ENCODE measurements at places on chromosomes 13 and 19. TPM values are rescaled to one million over a fixed set of nuclear protein-coding genes. Genes with fewer than 3 reads are reported as not detected.

GRCh38 chr19:38741670-38742069, 2.6 kb downstream of the CAPN12 start:
- no peak for DNase-seq

DNA sequence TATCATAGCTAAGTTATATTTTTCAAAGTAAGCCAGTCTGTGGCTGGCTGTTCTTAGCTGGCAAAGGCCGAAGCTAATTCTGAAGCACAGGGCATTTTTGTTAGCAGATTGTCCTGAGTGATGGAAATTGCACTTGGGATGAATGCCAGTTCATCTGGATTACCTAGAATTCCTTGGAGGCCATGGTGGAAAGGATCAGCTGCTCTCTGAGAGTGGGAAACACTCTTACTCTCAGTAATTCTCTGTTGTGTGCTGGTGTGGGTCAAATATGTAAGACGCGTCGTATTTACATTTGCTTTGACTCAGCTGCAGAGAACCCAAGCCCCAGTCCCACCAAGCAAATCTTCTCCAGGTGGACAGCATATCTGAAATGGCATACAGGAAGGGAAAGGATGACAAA, 60.7 kb upstream of the C1QTNF9B start:
- DNase-seq = no peak

DNA sequence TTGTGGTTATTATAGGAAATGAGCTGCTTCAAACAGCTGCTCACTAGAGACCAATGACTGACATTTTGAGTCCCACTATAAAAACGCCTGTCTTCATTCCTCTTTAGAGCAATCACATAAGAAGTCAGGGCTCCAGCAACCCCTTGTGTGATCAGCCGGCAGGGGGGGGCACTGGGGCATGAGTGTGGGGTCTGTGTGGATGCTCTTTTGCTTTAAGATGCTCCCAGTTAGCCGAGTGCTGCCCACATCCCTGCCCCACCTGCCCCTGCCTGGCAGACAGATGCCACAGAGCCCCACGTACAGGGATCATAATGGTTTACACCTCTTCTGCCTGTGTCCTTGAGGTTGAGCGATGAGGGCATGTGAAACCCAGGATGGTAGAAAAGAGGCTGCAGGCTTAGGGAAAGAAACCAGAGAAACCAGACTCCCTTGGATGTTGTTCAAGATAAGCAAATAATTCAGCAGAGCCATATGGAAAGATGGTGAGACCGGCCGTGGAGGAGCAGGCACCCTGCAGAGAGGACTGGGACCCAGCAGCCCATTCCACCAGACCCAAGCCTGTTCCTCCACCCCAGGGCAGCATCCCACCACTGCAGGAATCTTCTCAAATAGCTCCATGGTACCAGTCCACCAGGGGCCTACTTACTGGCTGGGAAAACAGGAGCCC, 55.4 kb downstream of the CHST8 start:
- no peak for DNase-seq

- DNase-seq = no peak
These were observed 39.7 kb downstream of the THSD1 start for GRCh38 chr13:52366291-52366690.

- DNase-seq = no peak
These were observed 55.1 kb downstream of the SLAIN1 start for GRCh38 chr13:77752512-77753069.

DNA sequence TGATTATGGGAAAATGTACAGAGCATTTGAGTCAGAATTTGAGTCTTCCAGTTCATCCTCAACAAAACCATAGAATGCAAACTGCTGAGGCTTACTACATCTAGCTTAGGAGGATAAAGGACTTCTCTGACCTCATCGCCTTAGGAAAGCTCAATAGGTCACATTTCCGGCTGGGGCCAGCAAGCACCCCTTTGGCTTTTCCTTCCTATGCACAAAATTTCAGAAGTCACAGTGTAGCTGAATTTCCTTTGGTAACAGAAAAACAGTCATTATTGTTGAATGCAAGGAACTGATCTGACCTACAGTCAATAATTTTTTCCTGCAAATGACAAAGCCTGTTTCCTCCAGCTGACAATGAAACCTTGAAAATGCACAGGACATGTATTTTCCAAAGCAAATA, 32.8 kb upstream of the LRCH1 start:
- no peak for DNase-seq

- DNase-seq = no peak
These were observed 47.7 kb upstream of the RGCC start for GRCh38 chr13:41409611-41410010.

- no peak for DNase-seq
These were observed 297.7 kb downstream of the UQCRFS1 start for GRCh38 chr19:28915202-28915601.

GRCh38 chr13:44974056-44974793, 15.0 kb downstream of the NUFIP1 start:
- DNase-seq = no peak

- DNase-seq = no peak
These were observed 7.3 kb upstream of the KCTD15 start for GRCh38 chr19:33789344-33789743.

DNA sequence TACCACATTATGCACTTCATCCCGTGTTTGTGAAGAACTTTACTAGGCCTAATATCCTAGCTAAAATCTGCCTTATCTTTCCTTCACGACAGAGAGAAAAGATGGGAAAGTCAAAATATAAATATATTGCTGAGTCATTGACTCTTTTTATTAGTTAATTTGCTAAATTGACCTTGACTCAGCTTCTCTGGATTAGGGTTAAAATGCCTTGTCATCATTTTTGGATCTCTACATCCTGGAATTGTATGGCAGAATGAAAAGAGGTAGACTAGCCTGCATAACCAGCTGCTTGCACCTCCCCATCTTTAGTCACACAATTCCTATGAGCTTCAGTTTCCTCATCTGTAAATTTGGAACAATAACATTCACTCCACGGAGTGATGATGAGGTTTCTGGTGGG, 280.3 kb downstream of the DCT start:
- DNase-seq = no peak

DNA sequence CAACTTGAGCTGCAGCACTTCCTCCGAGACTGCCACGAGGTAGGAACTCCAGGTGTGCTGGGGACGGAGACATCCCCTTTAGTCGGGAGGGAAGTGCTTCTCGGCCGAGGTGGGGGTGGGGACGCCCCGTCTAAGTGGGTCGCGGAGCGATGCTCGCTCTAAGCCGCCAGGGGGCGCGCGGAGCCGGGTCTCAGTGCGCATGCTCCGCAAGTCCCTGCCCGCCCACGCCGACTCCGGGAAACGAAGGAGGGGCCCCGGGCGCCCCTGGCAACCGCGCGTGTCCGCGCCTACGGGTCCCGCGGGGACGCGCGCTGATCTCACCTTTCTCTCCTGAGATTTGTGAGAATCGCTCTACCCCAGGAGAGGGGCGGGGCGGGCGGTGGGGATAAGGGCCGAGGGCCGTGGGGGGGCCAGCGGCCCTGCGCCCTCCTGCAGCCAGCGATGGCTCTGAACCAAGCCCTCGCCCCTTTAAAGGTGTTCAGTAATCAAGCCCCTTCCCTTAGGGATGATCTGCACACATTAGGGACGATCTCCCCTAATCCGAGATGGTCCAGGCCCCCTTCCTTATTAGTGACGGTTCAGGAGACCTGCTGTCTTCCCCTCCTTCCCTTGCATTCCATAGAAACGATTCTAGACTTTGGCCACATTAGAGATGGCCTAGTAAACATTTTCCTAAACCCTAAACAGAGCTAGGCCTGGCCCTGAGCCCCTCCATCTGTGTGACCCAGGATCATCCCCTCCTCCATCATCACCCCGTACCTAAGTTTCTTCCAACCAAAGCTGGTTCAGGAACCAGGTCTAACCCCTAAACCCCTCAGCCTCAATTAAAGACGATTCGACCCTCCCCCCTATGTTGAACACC, 47.3 kb upstream of the SHKBP1 start:
- DNase-seq = peak; percentile 86

GRCh38 chr13:75803164-75803611, 167.1 kb downstream of the LMO7 start:
- DNase-seq = peak; percentile 9

DNA sequence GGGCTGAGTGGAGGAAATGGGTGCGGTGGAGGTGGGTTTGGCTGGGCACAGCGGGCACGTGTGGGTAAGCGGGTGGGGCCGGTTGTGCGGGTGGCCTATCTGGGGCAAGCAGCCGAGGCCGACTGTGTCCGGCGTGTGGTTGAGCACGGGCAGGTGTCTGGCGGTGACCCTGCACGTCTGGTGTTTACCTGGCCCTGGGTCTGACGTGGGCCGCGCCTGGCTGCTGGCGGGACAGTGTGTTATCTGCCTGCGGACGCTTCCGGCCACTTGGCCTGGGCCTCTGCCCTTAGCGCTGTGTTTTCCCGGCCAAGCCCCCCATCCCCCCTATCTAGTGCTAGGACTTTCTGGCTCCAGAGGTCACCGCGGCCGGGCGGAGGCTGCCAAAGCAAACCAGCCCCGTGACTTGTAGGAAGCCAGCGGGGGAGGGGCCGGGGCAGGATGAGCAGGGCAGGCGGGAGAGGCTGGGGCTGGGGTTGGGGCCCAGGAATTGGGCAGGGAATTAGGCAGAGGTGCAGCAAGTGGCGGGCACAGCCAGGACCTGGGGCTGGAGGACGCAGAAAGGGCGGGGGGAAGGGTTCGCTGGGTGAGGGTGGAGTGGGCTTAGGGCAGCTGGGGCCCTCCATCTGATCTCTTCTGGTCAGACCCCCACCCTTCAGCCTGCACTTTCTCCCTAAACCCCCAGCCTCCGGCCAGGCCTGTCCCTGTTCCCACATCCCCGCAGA, 534 bp upstream of the HPN start:
- DNase-seq = peak; percentile 86

GRCh38 chr13:71913717-71914116, 46.7 kb upstream of the DACH1 start:
- no peak for DNase-seq

DNA sequence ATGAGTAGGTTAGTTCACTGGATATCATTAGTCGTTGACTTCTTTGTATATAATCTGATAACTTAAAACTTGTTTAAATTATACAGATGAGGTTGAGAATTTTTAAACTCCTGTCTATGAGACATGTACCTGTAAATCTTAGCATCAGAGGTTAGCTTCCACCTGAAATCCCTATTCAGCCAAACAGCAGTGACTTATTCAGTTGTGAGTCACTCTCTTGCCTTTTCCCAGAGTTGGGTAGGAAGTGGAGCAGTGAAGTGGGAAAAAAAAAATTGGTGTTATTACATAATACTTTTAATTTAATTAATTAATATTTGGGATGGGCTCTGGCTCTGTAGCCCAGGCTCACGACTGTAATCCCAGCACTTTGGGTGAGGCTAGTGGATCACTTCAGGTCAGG, 32.9 kb downstream of the ZNF701 start:
- no peak for DNase-seq

DNA sequence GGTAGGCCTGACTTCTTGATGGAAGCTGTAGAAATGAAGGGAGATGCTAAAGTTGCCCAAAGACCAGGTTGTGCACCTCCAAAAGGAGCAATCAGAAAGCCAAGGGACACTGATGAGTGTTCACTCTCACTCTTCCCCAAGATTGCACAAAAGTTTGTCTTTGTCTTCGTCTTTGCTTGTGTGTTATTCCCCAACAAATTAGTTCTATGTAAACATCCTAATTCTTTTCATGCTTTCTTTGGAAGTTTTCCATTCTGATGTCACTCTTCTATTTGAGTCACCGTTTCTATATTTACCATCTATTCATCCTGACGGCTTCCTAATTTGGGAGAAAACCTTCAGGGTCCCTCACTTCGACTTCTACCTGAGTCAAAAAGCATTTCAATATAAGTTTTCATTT, 3.7 kb upstream of the TMEM272 start:
- DNase-seq = no peak

- no peak for DNase-seq
These were observed 489.1 kb downstream of the MYO16 start for GRCh38 chr13:109118521-109118920.

GRCh38 chr19:7874076-7874896, at the start of gene PRR36:
PRR36 (minus strand) TSS chr19:7874390; CDS start chr19:7873689, 701 bp downstream.
- DNase-seq = peak; percentile 90

- peak; percentile 44 for DNase-seq
These were observed 744 bp upstream of the POU2F2 start for GRCh38 chr19:42132851-42133528.

GRCh38 chr13:82879921-82880320, 1002.4 kb downstream of the SLITRK1 start:
- DNase-seq = no peak

GRCh38 chr13:23723471-23723870, 153.3 kb downstream of the TNFRSF19 start:
- DNase-seq = peak; percentile 53

DNA sequence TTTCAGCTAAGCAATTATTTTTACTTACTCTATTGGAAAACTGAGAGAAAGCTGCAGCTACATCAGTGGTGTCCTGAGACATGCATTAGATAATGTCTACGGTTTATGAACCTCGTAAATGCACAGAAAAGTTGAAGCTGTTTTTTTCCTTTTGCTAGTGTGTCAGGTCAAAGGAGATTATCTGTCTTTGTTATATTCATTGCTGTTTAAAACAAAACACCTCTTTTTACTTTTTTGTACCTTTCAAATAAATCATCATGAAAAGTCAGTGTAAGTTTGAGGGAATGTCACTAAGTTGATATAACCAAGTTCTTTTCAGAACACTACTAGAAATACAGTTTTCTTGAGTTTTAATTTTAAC, 2.2 kb downstream of the NBEA start:
- DNase-seq = no peak

The FGF9 gene
- 18.4 TPM for polyA plus RNA-seq

The NOVA2 gene
- 0.17 TPM for polyA plus RNA-seq

The C19orf67 gene
- polyA plus RNA-seq = 4.1 TPM

The UBE2S gene
- polyA plus RNA-seq = 471 TPM

The SHISA7 gene
- not detected for polyA plus RNA-seq

The CXCL17 gene
- polyA plus RNA-seq = 1.1 TPM

The ZNF177 gene
- polyA plus RNA-seq = 3.7 TPM

The LIM2 gene
- not detected for polyA plus RNA-seq

The LILRB3 gene
- polyA plus RNA-seq = 0.98 TPM

The CYP2F1 gene
- not detected for polyA plus RNA-seq

Measured in cardiac muscle cell (in vitro differentiated cells and primary cell).